ENCODE measurements at places on chromosomes 7 and 10. TPM values are rescaled to one million over a fixed set of nuclear protein-coding genes. Genes with fewer than 3 reads are reported as not detected.

DNA sequence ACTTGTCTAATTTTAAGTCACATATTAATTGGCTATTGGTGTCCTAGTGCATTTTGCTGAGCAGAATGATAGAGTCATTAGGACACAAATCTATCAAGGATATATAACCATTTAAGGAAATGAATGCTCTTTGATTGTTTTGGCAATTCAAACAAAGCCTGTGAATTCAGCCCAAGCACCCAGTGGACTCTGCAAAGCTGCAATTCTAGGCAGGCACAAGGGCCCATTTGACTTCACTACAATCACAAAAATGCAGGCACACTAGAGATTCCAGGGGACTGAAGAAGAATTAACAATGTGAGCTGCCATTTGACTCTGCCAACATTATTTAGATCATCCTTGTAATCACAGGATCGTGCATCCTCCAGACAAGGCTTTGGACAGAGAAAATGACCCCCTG is 544.2 kb upstream of the PHF14 start:
- H3K27ac ChIP-seq: no peak overlapping the region
- H3K4me3 ChIP-seq: no peak overlapping the region
- no peaks in the 10 kb centered on the region for H3K27me3 ChIP-seq
- DNase-seq: no peak

ELMO1 gene
- total RNA-seq: 68.0 TPM

GRCh38 chr10:85532773-85533172 is 833.8 kb downstream of the GRID1 start:
- no peak overlapping the region for H3K4me3 ChIP-seq
- no peaks in the 10 kb centered on the region for H3K4me1 ChIP-seq
- no peaks in the 10 kb centered on the region for H3K36me3 ChIP-seq
- H3K27ac ChIP-seq: no peak overlapping the region
- no peak for DNase-seq
- peaks cover 17% of the 10 kb centered on the region for H3K27me3 ChIP-seq

CPA2 gene
- total RNA-seq: 0.16 TPM

DNA sequence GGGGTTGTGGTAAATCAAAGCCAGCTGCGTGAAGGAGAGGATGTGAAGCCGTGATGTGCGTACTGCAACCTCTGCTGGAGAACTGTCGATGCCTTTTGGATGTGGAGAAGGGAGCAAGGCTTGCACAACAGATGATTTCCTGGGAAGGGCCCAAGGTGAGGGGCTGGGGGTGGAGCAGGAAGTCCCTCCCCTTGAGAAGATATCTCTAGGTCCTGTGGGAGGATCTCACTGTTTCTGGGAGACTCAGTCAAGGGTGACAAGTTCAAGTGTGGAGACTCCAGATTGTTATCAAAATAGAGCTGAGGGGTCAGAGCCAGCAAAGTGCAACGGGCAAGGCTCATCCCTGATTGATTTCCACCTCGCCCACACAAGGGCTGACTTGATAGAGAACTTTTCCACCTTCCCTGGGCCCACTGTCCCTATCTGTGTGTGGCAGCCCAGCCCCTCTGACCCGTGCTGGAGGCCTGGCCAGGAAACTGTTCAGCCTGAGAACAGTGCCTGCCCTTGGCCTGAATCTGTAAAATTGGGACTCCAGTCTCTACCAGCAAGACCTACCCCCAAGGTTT is 55.0 kb downstream of the COL13A1 start:
- H3K4me1 ChIP-seq: peaks cover 4% of the 10 kb centered on the region
- no peak overlapping the region for H3K27ac ChIP-seq
- H3K4me3 ChIP-seq: no peak overlapping the region

DNA sequence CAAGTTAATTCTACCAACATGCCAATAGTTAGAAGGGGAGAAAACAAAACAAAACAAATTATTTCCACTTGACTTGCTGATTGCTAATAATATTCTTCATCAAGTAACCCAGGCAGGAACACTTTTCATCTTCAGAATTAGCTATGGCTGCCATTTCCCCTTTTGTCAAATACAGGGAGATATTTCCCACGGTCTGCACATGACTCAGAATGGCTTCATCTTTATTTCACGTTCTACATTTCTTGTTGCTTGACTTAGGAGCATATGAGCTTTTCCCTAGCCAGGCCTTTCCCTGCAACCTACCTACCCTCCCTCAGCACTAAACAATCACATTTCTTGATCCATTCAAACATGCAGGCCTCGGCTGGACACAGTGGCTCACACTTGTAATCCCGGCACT is 6.5 kb downstream of the CPVL start:
- peaks cover 9% of the 10 kb centered on the region for H3K27me3 ChIP-seq
- no peak overlapping the region for H3K4me3 ChIP-seq
- DNase-seq: no peak
- H3K27ac ChIP-seq: no peak overlapping the region

PLEKHA1 gene
- total RNA-seq: 18.8 TPM

- H3K4me1 ChIP-seq: peaks cover 25% of the 10 kb centered on the region
- no peaks in the 10 kb centered on the region for H3K27me3 ChIP-seq
- H3K27ac ChIP-seq: no peak overlapping the region
- H3K36me3 ChIP-seq: peaks cover 9% of the 10 kb centered on the region
Measured at GRCh38 chr10:80075781-80076180, 2.7 kb upstream of the TMEM254 start.

All from activated naive CD8-positive, alpha-beta T cell treated with anti-CD3 and anti-CD28 coated beads for 36 hours (primary cell).